ENCODE measurements at places on chromosomes 5 and 9. TPM values are rescaled to one million over a fixed set of nuclear protein-coding genes. Genes with fewer than 3 reads are reported as not detected.

GRCh38 chr5:104977529-104977928, 1414.9 kb upstream of the NUDT12 start:
- no peak for DNase-seq

- DNase-seq = no peak
These were observed 295.8 kb upstream of the IRX4 start for GRCh38 chr5:2178528-2178927.

DNA sequence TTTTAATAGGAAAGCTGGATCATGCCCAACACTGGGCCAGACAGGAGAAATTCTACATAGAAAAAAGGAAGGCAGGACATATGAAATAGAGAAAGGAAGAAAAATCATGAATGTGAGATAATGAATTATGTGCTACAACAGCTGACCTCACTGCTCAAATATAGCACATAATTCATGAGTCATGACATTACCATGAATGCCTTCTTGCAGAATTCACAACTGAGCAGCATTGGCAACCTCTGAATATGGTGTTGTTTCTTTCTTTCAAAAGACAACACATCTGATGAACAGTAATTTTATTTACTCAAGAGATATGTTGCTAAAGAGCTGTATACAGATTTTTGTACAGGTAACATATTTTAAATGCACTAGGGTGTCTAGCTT, 34.4 kb downstream of the APBA1 start:
- no peak for DNase-seq

- DNase-seq = no peak
These were observed 11.6 kb upstream of the CMBL start for GRCh38 chr5:10319202-10319851.

HACD4 gene
- total RNA-seq = 11.7 TPM

DNA sequence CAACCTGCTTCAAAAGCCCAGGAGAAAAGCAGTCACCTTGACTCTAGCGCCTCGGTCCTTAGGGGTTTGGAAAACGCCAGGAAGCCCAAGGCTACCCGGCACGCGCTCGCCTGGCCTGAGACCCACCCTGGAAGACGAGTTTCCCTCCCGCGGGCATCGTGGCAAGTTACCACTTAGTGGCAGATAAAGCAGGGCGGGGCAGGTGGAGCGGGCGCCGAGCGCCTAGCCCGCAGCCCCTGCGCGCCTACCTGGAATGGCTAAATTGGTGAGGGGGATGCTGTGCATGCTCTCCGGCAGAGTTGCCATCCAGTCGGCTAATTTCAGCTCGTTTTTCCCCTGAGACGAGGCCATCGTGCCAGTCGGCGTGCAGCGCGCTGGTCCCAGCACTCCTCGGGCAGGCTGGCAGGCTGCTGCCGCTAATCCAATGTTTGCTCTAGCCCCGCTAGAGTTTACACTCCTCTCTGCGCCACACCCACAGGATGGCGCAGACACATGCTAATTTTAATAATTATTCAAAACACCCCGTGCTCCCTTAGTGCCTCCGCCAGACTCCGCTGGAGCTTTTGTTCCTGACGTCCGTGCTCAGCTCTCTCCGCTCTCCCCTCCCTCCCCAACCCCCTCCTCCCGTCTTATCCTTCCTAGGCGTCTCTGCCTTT, at the start of gene PLCXD3:
Gene PLCXD3, minus strand, starts transcription at position 426 of the 656 bp plus-strand sequence. Its CDS starts 75 bp downstream, at position 351.
- DNase-seq = peak; percentile 60

SAXO1 gene
- 4.7 TPM for total RNA-seq

DNA sequence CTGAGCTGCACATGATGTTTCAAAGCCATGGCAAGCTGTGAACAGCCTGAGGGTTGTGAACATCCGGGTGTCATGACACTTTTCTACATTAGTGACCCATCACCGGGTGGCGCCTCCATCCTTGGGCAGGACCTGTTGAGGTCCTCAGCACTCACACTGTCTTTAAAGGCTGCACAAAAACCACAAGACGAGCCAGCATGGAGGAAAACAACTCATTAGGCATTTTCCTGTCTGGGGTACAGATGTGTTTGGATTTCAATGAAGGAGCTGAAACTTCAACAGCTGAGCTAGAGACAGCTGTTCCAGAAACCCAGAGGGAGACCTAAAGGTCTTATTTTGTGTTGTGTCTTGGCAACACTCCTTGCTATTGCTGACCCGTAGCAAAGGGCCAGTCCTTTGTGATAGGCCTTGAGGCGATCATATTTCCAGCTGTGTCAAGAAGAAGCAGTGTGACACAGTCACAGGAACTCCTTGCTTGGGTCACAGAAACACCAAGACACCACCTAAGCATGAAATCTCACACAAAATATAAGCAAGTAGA, 151.8 kb upstream of the VLDLR start:
- peak; percentile 67 for DNase-seq

GRCh38 chr9:125492719-125493118, 214.3 kb downstream of the MAPKAP1 start:
- DNase-seq = no peak

PCSK5 gene
- 14.7 TPM for total RNA-seq

- no peak for DNase-seq
These were observed 68.3 kb downstream of the TBCA start for GRCh38 chr5:77707791-77708190.
